ENCODE measurements at places on chromosomes 1 and 21.
A peak's percentile ranks its signal among the peaks of the same experiment; 100 is the strongest.

GRCh38 chr1:228547464-228547792 lies 60.2 kb downstream of the RNF187 start:
- DNase-seq, result no peak

- DNase-seq, result no peak
Measured at GRCh38 chr1:84083307-84083706, 60.8 kb upstream of the PRKACB start.

DNA sequence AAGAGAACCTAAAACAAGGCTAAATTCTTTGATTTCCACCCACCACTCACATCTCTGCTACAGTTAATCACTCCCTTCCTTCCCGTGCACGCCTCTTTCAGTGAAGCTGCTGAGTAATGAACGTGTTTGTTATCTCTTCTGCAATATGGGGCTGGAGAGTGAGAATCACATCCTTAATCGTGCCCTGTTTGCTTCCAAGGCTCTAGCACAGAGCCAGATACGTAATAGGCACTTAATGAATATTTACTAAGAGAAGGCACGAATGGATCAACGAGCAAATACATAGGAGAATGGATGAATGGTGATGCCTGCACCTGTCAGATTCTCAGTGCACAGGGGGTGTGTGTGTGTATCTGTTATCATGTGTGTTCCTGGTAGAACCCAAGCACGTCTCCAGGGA lies 22.1 kb upstream of the FAM43B start:
- no peak for DNase-seq

- DNase-seq, result no peak
Measured at GRCh38 chr1:68112835-68113243, 62.4 kb upstream of the DIRAS3 start.

GRCh38 chr1:41144285-41144684 lies 97.8 kb downstream of the SCMH1 start:
- no peak for DNase-seq

- no peak for DNase-seq
Measured at GRCh38 chr1:209633335-209633997, 18.8 kb downstream of the LAMB3 start.

DNA sequence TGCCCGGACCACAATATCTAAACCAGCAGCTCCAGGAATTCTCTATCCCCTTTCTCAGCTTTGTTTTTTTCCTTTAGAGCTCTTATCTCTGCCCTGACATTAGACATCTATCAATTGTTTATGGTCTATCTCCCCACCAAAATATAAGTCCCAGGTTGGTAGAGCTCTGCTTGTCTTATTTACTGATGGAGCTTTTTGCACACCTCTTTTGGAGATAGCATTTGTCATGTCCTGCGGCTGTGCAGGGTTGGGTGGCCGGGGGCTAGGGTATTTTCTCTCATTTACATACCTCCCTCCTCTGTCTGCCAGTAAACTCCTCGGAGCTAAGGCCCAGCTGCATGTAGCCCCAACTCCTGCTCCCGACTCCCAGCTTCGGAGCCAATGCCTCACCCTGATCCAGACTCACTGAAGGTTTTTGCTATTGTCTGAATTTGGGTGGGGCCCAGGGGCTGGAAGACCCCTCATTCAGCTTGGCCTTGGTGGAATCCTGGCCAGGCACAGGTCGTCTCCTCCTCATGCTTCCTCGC lies 11.1 kb upstream of the PDE9A start:
- no peak for DNase-seq

DNA sequence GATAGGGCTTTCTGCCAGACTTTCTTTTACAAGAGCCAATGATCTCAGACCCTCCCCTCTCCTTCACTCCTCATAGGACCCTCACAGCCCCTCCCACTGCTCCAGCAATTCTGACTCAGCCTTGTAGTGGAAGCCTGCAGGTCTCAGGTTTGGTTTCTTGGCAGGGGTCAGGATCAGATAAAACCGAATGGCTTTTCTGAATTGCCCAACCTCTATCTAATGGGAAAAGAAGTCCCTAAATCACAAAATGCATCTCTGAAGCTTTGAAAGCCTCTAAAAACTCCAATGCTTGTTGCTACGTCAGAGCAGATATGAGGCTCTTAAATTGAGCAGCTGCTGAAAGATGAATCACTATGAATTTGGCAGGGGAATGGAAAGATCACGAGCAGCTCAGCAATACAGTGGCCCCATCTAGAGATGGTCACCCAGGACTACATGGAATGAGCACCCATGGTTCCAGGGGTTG lies 74.5 kb downstream of the NID1 start:
- DNase-seq, result no peak

DNA sequence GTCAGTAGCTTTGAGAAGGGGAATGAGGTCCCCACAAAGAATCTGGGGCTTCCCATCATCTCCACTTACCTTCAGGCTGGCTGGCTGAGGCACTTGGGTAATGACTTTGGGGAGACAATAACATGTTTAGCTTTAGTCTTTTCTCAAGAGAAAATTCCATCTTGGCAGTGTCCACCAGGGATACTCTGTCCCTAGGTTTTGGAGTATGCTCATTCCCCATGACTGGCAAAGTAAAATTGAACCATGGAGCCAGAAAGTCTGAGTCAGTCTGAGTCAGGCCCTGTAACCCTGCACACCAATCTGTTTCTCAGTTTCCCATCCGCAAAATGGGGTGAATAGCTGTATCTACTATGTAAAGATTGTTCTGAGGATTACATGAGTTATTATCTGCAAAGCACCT lies 28.2 kb downstream of the RUNX1 start:
- no peak for DNase-seq

DNA sequence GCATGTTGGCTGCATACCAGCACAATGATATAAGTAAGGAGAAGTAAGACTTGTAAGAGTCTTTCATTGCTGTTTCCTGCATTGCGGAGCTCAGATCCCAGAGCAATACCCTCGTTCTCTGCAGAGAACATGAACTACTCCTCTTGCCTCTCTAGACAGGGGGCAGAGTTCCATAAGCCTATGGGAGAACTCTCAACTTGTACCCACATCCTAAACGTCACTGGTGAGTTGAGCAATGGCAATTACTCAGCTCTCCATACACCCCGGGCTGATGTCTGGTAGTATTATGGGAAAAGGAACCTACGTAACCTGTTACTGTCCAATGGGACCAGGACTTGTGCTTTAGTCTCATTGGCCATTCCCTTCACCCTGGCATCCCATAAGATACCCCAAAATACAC lies 27.3 kb upstream of the ZNF496 start:
- peak; percentile 90 for DNase-seq

DNA sequence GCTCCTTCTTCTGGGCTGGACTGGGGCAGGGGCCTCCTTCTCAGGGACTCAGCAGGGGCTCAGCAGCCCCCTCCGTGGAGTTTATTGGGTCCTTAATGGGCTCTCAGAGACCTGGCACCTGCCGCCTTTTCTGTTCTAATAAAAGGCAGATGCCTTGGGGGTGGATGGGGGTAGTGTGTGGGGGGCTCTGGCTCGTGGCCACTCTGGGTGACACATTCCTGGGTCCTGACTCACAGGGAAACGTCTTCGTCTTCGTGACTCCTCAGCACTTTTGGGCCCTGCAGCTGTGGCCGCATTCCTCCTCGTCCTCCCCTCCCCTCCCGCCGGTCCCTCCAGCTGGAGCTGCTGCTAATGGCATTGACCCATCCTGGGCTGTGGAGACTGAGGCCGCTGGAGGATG lies 107.8 kb upstream of the WNT4 start:
- DNase-seq, result no peak

- no peak for DNase-seq
Measured at GRCh38 chr1:180905927-180906326, 6.8 kb upstream of the KIAA1614 start.

- DNase-seq, result no peak
Measured at GRCh38 chr1:153527023-153527682, 8.6 kb downstream of the S100A6 start.

DNA sequence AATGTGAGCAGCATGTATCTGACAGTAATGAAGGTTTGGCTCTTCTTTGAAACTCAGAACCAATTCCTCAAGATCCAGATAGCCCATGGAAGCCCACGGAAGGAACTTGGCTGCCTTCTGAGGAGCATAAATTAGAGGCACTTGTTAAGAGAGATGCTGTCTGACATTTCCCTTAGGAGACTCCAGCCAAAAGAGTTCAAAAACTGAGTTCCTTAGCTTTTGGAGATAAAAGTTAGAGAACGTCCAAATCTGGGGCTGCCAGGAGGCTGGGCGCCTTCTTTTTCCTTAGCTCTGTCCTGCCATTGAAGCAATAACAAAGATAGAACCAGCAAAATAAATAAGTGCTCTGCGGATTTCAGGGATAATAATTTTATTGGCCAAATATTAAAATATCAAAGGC lies 439.6 kb upstream of the USP24 start:
- DNase-seq, result no peak

DNA sequence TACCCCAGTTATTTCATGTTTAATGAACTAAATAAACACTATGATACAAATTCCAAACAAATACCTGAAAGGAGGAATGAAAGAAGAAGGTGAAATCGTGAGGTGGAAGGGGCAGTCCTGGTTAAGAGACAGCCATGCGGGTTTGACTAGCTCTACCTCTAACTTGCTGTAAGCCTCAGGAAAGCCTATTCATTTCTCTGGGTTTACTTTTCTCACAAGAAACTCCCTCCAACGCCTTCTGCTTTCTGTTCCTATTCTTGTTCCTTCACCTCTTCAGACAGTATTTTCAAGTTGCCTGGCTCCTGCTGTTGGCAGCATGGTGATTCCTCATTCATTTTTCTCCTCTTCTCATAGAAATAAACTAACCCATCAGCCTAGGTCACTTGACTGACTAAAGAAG lies 92.4 kb downstream of the NTPCR start:
- DNase-seq, result no peak

- no peak for DNase-seq
Measured at GRCh38 chr1:58942759-58943191, 158.9 kb upstream of the JUN start.

- no peak for DNase-seq
Measured at GRCh38 chr1:93750955-93751354, 69.3 kb upstream of the BCAR3 start.

DNA sequence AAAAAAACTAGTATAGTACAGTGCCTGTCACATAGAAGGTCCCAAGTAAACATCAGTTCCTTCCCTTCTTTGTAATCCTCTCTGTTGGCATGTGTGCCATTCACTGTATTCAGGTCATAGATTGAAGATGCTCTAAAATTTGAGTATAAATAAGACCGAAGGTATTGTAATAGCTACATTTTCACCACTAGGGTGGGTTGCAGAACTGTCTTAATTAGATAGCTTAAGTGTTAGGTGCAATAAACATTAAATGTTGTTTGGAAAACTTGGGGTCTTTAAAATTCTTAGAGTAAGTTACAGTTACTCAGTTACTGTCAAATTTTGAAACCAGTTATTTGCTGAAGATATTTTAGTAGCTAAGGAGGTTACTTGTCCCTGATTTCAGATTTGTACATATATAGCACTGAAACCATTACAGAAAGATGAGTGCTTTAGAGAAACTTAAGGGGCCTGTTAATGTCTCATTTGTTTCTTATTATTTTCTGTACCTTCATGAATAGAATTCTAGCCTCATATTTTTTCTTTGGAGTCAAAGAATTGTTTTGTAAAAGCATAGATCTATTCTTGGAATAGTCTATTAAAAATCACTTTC lies 24.3 kb downstream of the PER3 start:
- peak; percentile 55 for DNase-seq

- DNase-seq, result no peak
Measured at GRCh38 chr1:174877208-174877673, 122.5 kb upstream of the CACYBP start.

DNA sequence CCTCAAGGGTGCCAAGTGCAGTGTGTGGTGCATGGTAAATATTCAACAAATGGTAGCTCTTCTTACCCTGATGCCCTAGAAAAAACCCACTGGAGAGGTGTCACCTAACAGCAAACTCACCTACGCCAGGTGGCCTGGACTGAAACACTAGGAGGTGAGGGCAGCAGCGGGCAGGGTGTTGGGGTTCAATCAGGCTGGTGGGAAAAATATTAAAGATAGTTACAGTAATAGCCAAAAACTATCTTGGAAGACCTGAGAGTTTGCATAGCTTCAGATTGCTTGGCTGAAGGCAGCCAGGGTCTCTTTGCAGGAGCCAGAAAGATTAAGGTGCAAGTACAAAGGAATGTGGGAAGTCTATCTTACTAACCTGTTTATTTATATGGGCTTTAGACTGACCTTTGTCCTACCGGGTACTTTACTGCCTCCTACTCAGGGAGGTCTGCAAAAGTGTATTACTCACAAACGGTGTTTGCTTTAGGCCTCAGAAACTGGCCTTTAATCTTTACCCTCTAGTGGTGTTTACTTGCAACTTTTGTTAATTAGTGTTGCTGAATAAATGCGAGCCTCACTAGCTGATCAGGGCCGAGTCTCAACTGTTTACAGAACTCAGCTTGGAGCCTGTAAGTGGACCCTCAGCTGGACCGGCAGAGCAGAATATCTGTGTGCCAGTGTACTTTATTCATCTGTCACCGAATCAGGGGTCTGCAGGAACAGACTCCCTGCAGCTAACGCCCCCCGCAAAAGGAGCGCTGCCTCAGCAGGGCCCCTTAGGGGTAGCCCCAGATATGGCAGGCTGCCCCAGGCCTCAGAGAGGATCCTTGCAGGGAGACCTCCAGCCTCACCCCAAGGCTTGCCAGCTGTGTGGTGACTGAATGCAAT lies 63.9 kb downstream of the SYF2 start:
- no peak for DNase-seq

DNA sequence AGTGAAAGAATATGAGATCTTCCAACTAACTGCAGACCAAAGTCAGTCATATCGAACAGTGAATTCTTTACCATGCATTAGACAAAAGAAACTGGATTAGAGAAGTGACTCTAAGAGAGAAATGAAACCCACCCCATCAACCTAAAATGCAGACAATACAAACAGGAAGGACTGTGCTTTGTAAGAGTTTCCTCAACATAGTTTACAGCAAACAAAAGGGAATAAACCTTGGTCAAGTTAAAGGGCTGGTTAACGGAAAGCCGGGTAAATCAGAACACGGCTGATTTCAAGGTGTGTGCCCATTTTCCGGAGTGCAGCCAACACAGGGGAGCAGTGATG lies 39.2 kb downstream of the SIPA1L2 start:
- DNase-seq, result no peak

GRCh38 chr1:151689494-151689893 lies 27.1 kb downstream of the CELF3 start:
- DNase-seq, result no peak

DNA sequence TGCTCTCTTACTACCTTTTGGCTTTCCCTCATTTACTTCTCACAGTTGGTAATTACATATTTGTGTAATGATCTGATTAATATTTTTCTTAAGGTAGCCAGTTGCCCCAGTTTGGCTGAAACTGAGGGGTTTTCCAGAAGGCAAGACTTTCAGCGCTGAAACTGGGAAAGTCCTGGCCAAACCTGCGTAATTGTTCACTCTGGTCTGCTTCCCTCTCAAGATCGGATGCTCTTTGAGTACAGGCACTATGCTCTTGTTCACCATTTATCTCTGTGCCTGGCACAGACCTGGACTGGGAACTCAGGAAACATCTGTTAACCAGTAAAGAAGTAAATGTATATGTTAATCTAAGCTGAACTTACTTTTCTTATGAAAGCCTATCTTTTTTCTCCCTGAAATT lies 209.6 kb upstream of the HOOK1 start:
- no peak for DNase-seq

GRCh38 chr1:153390938-153391710 lies at the start of gene S100A8:
Gene S100A8, minus strand, starts transcription at chr1:153391073. Its CDS starts 538 bp downstream, at chr1:153390535.
- DNase-seq, result peak; percentile 86

- DNase-seq, result peak; percentile 37
Measured at GRCh38 chr1:246587606-246588005, 21.4 kb downstream of the CNST start.

Data from NB4 (cell line).